Activated T-helper 17 cell treated with anti-CD3 and anti-CD28 coated beads, Interleukin-2, amount 50 U/mL, for 72 hours (primary cell): ENCODE measurements at places on chromosomes 5 and 9.
A peak's percentile ranks its signal among the peaks of the same experiment; 100 is the strongest.

DNA sequence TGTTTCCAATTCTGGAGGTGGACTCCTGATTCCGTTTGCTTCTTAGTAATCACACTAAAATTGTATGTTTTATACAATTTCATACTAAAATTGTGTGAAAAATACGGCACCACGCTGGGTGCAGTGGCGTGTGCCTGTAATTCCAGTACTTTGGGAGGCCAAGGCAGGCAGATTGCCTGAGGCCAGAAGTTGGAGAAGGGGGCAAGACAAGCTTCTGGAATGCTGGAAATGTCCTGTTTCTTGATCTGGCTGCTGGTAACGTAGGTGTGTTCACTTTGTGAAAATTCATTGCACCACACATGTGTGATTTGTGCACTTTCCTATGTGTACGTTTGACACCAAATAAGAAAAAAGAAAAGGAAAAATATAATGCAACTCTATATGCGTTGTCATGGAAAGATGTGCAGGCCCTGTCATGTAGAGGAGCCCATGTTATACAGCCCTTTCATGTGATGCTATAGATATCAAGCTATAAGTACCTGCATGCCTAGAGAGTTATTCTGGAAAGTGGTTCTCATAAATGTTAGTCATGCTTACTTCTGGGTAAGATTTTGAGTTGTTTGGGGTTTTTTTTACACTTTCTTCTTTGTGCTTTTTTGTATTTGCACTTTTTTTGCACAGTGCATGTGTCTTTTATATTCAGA, 119.9 kb downstream of the TMEM174 start:
- peaks cover 78% of the 10 kb centered on the region for H3K27me3 ChIP-seq
- no peak for ATAC-seq
- no peaks in the 10 kb centered on the region for H3K36me3 ChIP-seq
- no peak overlapping the region for H3K27ac ChIP-seq

DNA sequence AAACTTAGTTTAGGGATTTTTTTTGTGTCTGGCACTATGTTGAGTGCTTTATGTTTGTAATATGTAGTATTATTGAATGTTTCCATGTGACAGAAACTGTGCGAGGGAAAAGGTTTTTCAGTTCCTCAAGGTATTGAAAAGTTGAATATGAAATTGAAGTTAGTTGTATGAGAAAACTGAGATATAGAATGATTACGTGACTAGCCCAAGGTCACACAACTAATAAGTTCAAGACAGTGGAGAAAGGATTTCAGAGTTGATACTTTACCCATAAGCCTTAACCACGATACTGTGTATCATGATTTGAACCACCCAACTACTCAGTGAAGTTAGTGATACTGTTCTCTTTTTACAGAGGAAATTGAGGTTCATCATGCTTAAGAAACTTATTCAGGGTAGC, 5.7 kb downstream of the NIPBL start:
- H3K27me3 ChIP-seq: no peaks in the 10 kb centered on the region
- peak; percentile 69 for ATAC-seq
- H3K4me3 ChIP-seq: peak overlapping the region; percentile 56
- H3K4me1 ChIP-seq: peaks cover 45% of the 10 kb centered on the region

DNA sequence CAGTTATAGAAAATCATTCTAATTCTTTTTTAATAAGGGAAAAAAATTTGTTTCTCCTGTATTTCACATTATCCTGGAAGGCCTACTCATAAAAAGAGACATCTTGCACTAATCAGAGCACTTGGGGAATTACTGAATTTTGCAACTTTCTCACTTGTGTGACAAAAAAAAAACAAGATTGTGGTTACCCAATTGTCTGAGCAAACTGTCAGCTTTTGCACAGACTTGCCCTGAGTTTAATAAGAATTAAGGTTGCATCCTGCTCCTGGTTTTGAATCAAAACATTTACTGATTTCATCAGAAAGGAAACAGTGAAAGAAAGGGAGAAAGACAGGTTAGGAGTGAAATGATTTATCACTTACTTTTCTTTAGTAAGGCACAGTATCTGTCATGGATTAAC, 10.6 kb upstream of the SH3RF2 start:
- H3K27me3 ChIP-seq: peaks cover 3% of the 10 kb centered on the region
- no peaks in the 10 kb centered on the region for H3K36me3 ChIP-seq
- H3K4me1 ChIP-seq: no peaks in the 10 kb centered on the region
- no peak for ATAC-seq
- no peak overlapping the region for H3K4me3 ChIP-seq

DNA sequence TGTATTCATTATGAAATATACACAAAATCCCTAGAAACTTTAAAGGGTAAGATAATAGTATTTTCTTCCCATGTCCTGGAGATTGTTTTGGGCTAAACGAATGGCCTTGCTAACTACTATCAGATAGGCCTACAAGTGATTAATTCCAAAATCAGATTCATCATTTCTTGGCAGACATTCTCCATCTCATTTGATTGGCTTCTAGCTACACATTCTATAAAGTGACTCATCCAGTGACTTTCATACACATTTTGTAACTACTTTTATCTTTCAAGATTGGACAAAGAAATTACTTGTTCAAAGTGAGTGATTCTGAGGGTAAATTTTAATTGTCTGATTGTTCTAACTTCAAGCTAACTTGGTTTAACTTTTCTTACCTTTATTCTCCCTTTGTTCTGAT, 93.3 kb downstream of the RAPGEF6 start:
- peaks cover 60% of the 10 kb centered on the region for H3K4me1 ChIP-seq
- no peaks in the 10 kb centered on the region for H3K27me3 ChIP-seq
- ATAC-seq: peak; percentile 71
- peak overlapping the region; percentile 50 for H3K27ac ChIP-seq
- H3K36me3 ChIP-seq: peaks cover 81% of the 10 kb centered on the region

DNA sequence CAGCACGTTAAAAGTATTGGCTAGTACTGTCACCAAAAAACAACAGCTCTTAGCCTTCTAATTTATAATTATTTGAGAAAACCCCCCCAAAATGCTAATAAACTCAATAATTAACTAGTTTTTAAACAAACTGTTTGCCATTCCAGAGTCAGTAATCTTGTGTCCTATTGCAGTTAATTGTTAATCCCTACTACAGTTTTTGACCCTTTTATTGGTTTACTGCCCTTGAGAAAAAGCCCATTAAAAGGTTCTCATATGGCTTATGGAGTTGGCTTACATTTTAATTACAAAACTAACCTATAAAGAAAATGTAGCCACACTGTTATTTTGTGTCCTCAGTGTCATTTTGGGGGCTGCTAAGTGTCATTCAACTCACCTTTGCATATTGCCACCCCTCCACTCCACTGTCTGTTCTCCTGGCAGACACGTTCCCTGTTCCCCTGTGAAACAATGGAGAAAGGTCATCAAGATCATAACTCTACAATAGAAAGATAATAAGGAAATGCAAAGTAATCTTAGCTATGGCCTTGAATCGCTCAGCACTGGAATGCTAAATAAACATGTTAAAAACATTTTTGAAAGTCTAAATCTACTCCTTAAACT, 51.6 kb upstream of the TXNDC8 start:
- H3K4me3 ChIP-seq: no peak overlapping the region
- ATAC-seq: no peak
- no peak overlapping the region for H3K27ac ChIP-seq
- no peaks in the 10 kb centered on the region for H3K4me1 ChIP-seq
- no peaks in the 10 kb centered on the region for H3K27me3 ChIP-seq

DNA sequence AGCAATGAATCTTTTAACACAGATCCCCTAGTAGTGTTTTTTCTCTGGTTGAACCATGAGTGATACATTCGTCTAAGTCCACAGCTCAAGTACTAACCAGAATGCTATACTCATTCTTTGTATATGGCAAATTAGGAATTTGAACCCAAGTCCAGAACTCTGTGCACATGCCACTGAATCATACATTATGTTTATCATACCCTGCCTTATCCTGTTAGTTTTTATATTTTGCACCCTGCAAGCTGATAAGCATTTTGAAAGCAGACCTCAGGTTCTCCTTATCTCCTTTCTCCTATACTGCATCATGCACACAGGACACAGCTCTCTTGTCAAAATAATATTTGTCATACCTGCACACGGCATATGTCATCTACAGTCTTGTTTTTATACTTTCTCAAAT, 54.6 kb upstream of the ELL2 start:
- H3K36me3 ChIP-seq: no peaks in the 10 kb centered on the region
- H3K27me3 ChIP-seq: no peaks in the 10 kb centered on the region
- no peak overlapping the region for H3K27ac ChIP-seq
- no peaks in the 10 kb centered on the region for H3K4me1 ChIP-seq
- ATAC-seq: no peak

DNA sequence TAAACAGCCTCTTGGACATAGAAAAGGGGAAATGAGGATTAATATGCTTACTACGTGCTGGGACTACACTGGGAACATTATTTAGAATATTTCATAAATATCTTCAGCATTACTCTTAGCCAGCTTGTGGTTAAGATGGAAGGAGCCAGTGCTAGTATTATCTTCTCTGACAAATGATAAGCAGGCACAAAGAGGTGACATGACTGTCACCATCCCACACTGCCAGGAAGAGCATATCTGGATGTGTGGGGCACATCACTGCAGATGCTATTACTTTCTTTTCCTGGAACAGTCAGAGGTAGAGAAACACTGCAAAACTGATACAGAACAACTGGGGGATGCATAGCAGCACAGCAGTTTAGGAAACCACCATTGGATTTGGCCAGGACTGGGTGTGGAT, 281.0 kb upstream of the TNC start:
- H3K4me3 ChIP-seq: no peak overlapping the region
- H3K4me1 ChIP-seq: no peaks in the 10 kb centered on the region
- ATAC-seq: no peak
- H3K27ac ChIP-seq: no peak overlapping the region
- no peaks in the 10 kb centered on the region for H3K36me3 ChIP-seq
- H3K27me3 ChIP-seq: peaks cover 8% of the 10 kb centered on the region
